ENCODE measurements at places on chromosomes 5 and 9.

- peak; percentile 36 for DNase-seq
These were observed 101.7 kb upstream of the PITX1 start for GRCh38 chr5:135135530-135136226.

DNA sequence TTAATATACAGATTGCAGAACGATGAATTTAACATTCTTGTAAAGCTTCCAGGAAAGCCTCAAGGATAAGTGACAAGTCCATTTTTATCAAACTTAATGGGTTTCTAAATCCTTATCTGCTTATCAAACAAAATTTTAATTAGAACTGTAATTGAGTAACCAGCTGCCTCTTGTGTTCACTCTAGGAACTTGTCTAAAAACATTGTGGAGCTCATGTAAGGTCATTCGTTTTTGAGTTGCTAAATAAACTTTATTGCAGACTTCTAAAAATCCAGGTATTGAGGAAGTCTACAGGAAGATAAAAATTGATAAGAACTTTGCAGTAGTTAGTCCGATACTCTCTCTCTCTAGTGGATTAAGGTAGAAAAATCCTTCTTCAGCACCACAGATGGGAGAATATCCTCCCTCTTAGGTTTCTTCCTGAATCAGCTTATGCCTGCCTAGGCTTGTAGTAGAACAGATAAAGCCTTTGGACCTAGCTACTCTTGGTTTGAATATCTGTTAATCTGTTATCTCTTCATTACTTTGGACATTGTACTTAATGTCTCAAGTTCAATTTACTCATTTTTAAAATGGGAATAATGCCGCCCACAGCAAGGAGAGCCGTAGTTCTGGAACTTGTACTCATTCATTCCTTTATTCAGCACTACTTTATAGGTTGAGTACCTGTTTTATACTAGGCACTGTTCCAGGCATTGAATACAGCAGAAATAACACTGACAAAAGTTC, 60.0 kb upstream of the DHFR start:
- no peak for DNase-seq

DNA sequence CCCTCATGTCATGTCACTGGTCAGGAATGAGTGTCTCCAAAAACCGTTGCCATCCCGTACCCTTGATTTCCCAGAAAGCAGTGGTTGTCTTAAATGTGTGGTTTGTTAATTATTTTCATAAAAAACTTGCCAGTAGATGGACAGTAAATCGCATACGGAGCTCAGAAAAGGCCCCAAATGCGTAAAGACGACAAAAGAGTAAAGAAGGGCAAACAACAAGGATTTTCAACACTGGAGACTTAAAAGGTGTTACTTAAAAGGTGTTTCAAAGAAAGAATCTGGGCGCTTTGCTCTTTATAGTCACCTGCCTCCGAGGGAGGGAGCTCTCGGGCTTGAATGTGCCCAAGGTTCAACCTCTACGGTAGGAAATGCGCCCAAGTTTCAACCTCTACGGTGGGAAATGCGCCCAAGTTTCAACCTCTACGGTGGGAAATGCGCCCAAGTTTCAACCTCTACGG, 734 bp downstream of the KIF27 start:
- no peak for DNase-seq

DNA sequence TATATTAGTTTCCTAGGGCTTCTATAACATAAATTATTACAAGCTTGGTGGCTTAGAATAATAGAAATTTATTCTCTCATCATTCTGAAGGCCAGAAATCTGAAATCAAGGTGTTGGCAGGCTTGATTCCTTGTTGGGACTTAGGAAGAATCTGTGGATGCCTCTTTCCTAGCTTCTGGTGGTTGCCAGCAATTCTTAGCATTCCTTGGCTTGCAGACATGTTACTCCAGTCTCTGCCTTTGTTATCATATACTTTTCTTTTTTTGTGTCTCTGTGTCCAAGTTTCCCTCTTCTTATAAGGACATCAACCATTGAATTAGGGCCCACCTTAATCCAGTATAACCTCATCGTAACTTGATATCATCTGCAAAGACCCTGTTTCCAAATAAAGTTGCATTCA, 31.4 kb downstream of the CTNNA1 start:
- no peak for DNase-seq

GRCh38 chr9:101684665-101685064, 53.8 kb downstream of the GRIN3A start:
- no peak for DNase-seq

DNA sequence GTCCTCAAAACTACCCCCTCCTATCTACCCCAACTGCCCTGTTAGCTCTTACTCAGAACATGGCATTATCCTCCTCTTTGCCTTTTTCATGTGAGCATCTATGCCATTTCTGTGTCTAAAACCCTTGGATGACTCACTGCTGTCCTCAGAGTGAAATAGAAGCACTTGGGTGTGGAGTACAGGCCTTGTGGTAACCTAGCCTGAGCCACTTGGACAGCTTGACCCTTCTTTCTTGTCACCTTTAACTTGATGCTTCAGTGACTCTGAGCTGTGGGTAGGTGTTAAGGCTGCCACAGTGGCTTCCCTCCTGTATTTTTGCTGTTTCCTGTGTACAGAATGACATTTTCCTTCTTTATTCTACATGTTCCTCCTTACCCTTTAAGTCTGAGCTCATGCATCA, 391.4 kb downstream of the SH3GL2 start:
- no peak for DNase-seq

DNA sequence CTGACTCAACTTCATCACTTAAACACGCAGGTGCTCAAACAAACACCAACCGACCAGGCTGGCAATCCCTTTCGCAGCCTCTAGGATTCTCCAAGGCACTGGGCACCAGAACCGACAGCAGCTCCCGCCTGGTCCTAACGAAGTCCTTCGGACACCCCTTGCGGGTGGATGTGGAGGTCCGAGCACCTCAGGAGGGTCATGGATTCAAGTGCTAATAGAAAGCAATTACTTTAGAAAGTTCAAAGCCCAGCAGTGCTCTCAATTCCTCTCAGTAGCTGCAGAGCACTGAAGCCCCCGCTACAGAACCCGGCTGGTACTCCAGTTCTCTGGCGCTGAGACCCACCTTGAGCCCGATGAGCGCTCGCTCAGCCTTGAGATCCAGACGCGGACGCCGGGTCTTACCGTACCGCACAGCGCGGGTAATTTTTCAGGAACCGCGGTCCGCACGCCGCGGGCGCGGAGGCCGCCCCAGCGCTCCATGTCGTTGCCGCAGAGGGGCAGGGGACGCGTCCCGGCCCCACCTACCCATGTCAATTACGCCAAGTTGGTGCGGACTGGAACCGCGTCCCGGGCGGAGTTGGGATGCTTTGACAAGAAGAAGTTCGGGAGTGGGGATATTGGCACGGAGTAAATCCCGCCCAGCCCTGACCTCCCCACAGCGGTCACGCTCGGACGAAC, 638 bp downstream of the MARCHF3 start:
- peak; percentile 50 for DNase-seq

- DNase-seq = no peak
These were observed 307.6 kb downstream of the PJA2 start for GRCh38 chr5:109102096-109102690.

Data from HCT116 (cell line).